SHP77 (cell line): ENCODE measurements at places on chromosomes 16 and 17.

DNA sequence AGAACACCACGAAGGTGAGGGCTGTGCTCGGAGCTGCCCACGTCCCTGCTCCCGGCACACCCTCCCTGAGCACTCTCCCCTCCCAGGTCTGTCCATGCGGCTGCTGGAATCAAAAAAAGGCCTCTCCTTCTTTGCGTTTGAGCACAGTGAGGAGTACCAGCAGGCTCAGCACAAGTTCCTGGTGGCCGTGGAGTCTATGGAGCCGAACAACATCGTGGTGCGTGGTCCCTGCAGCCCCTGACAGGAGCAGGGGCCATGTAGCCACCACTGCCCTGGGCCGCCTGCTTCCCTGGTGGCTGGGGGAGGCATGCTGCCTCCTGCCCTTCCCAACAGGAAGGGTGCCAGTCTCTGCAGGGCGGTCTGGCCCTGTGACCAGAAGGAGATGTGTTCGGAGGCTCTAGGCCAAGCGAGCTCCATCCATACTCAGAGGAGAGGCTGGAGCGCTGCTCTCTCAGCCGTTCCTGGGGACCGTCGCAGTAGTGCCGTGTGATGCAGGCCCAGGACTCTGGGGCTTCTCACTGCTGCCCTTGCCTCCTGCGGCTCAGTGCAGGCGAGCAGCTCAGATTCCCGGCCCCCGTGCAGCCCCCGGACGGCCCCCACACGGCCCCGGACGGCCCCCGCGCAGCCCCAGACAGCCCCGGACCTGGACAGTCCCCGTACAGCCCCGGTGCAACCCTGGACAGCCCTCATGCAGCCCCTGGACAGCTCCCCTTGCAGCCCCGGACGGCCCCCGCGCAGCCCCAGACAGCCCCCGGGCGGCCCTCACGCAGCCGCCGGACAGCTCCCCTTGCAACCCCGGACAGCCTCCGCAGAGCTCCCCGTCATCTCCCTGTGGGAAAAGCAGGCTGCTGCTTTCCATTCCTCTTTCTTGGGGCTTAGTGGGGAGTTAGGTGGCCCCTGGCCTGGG lies 20.5 kb downstream of the TCF25 start:
- DNase-seq, result no peak

DNA sequence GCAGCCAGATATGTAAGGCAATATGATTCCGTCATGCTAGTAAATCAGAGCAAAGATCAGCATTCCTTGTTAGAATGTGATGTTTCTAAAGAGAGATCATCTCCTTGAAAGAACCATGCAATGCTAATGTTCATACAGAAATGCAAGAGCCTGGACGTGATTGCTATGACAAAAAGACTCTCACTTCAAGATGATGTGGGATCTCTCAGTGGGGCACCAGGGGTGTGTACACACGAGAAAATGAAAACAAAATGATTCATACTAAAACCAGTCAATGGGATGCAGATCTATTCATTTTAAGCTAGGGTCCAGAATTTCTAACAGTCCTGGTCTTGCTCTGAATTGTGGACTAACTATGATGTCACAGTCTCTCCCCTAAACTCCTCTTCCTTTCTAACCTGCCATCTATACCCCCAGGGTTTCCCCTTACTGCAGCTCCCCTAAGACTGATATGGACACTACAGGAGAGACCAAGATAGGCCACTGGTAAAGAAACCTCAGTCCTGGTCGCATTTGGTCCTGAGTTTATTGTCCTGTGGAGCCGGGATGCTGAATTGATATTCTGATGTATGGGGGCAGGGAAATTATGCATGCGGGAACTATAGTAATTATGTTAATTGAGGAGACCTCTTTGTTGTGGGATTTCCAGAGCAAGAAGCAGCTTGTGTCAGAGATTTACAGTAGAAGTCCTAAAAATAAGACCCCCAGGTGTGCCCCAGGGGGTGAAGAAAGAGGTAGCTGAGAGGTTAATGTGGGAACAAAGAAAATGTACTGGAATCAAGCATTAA lies 179.0 kb downstream of the PMP22 start:
- DNase-seq, result no peak

GRCh38 chr17:2770129-2770528 lies 20.7 kb upstream of the CCDC92B start:
- no peak for DNase-seq

DNA sequence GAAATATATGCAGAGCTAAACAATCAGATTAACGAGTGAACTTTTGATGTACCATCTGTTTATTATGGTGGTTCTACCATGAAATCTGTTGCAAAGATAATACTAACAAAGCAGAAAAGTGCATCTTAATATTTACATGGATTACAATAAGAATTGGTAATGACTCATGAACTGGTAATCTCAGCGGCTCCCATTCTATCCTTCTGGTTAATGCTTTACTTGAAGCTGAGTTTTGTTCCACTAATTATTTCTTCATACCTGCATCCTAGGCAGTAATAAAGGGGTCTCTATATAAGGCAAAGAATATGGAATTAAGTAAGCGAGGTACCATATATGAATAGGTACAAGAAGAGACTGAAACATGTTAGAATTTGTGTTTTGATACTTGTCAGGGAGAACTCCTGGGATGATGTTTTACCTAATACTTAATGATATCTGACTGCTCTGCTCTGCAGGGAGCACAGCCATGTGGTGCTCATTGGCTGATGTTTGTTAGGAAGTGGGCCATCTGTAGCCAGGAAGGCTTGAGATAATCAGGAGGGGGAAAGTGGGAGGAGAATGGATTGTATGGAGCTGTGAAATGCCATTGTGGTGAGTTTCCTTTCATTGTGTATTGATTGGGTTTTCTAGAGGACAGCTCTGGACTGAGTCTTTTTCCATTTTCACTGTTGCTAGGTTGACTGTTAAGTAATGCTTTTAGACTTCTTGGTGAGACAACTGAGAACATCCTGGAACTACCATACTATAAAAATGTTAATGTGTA lies 52.6 kb downstream of the MAP2K6 start:
- DNase-seq, result no peak

DNA sequence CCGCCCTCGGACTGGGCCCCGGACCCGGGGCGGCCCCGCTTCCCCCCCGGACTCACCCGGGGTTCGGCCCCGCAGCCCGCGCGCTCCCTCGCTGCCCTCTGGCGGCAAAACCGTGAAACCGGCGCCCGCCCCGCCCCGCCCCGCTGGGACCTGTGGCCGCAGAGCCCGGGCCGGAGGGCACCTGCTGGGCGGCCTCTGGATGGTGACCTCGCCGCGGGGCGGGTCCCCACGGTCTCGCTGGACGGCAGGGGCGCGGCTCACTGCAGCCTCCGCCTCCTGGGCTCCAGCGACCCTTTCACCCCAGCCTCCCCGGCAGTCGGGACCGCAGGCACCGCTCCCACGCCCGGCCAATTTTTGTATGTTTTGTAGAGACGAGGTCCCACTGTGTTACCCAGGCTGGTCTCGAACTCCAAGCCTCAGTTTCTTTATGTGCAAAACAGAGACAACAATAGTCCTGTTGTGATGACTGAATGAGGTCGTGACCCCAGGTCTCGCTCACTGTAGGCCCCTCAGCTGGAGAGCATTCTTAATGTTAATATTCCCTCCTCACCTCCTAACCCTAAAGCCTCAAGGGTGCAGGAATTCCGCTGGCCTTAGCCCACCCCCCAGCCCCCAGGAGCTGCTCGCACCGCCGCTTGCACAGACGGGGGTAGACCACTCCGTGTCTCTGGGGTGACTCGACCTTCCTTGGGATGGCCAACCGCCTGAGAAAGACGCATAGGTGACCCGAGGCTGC lies 33.7 kb upstream of the RPH3AL start:
- DNase-seq, result peak; percentile 56

DNA sequence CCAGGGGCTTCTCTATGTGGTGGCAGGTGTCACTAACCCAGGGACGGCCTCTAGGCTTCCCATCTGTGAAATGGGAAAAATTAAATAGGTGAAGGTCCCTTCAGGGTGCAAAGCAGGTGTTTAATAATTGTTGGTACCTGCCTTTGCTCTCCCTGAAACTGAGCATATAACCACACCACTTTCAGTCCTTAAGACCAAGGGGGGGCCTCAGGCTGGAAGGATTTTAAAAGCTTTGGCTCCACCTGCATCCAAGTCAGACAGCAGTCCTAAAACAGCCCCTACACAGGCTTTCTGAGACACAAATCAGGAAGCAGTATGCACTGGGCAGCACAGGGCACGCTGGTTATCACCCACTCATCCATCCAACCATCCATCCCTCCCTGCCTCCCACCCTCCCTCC lies 55.0 kb downstream of the TK2 start:
- no peak for DNase-seq

DNA sequence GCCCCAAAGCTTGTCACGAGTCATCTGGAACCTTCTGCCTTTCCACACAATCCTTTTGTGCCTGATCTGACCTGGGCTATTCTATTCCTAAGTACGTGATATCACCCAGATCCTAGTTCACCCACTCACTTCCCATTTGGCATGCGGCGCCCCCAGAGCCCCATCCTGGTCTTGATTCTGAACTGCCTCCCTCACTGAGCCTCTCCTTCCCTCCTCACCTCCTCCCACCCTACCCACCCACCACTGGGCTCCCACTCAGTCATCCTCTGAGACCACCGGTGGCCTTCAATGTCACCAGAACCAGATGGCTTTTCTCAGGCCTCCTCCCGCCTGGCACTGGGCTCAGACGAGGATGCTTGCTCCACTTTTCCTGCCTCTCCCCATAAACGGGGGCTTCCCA lies 18.5 kb downstream of the WDR45B start:
- no peak for DNase-seq

- DNase-seq, result no peak
Measured at GRCh38 chr17:62981933-62982332, 15.9 kb downstream of the TANC2 start.

- DNase-seq, result no peak
Measured at GRCh38 chr17:80290156-80290555, 29.5 kb downstream of the RNF213 start.

- DNase-seq, result no peak
Measured at GRCh38 chr16:49661465-49662187, 194.3 kb downstream of the ZNF423 start.

GRCh38 chr16:59170099-59170712 lies 436.1 kb upstream of the GOT2 start:
- DNase-seq, result no peak

GRCh38 chr17:5209396-5209795 lies 17.7 kb upstream of the ZNF594 start:
- DNase-seq, result no peak

- DNase-seq, result peak; percentile 39
Measured at GRCh38 chr17:7217113-7217987, 2.3 kb downstream of the DLG4 start.

DNA sequence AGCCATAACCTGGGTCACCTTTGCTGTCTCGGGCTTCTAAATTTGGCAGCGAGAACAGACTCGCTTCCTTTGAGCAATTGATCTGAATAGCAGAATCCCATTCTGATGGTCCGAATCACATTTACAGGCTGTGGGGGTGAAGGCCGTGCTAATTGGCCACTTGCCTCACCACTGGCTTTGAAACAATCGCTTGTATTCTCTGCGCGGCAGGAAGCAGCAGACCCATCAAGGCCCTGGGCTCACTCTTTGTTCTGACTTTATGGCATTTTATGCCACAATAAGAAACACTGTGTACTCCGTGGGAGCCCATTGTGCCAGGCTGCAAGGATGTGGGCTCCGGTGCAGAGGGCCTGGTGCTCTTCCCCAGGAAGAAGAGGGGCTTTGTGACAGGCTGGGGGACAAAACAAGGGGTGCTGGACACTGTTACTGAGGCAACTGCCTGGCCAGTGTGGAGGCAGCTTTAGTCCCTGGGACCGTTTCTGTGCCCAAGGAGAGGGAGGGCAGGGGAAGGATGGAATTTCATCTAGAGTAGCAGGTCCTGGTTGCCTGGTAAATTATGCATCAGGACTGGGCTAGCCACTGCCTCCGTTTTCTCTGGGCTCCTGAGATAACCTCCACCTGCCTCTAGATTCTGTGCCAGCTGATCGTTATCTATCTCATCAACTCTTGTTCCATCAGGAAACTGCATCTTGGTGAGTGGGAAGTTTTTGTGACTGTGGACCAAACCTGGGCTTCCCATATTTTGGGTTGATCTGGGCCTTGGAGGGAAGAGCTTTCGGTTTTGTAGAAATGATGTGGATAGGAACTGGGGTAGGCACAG lies 78.5 kb downstream of the MRC2 start:
- no peak for DNase-seq

GRCh38 chr16:27665881-27666280 lies 115.9 kb downstream of the KATNIP start:
- DNase-seq, result no peak

GRCh38 chr16:49580751-49581303 lies 207.2 kb downstream of the C16orf78 start:
- DNase-seq, result no peak

- no peak for DNase-seq
Measured at GRCh38 chr16:55499951-55500529, 8.8 kb upstream of the LPCAT2 start.

- DNase-seq, result no peak
Measured at GRCh38 chr16:10896165-10896564, 19.2 kb downstream of the CIITA start.

DNA sequence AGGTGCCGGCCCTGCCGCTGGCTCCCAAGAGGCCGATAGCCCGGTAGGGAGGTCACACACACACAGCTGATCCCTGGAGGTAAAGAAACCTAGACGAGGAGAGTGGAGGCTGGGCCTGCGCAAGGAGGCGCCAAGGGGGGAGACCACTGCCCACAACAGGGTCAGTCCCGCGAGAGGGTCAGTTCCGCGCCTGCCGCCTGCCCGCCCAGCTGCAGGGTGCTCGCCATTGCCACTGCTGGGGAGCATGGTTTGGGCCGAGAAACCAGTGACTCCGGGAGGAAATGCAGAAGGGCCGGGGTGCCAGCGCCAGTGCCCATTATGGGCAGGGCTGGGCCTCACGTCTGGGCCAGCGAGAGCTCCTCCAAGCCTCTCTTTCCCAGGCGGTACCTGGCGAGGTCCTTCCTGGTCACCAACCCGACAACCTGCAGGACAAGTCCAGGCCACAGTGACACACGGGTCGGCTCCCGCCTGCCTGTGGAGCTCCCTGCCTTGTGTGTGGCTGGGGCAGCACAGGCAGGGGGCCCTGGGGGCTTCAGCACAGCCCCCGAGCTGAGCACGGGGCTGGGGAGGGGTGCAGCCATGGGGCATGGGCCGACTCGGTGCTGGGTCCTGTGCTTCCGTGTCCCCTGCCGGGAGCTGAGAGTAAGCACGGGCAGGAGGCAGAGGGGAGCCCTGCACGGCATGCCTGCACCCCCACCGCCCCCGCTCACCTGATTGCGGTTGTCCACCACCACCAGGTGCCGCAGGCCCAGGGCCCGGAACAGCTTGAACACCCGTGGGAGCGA lies 2.1 kb upstream of the CCDC154 start:
- no peak for DNase-seq

DNA sequence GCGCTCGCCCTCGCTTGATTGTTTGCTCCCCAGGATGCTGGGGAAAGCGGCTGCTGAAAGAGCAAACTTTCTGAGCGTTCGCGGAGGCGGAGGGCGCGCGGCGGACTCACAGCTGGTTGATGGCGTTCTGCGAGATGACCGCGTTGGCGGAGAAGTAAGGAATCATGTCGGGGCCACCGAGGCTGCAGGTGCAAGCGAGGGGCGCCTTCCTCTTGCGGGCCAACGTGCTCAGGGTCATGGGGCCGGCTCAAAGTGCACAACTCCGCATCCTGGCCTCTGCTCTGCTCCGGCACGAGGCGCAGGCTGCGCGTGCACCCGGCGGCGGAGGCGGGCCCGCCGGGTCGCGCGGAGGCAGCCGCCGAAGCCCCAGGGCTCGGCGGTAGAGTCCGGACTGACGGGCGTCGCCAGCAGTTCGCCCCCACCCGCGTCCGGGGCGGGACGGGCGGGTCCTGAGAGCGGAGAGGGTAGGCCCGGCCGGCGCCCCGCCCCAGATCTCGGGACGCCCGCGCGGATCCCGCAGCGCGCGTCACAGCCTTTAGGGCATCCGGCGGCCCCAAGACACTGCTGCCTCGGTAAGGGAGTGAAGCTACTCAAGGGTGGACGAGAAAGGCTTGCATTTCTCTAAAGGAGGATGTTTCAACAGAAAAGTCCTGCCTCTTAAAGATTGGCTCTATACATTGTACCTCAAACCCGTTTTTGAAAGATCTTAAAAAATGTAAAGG lies 138.5 kb upstream of the CORO6 start:
- DNase-seq, result peak; percentile 76
